ENCODE measurements at places on chromosomes 12 and 14.

DNA sequence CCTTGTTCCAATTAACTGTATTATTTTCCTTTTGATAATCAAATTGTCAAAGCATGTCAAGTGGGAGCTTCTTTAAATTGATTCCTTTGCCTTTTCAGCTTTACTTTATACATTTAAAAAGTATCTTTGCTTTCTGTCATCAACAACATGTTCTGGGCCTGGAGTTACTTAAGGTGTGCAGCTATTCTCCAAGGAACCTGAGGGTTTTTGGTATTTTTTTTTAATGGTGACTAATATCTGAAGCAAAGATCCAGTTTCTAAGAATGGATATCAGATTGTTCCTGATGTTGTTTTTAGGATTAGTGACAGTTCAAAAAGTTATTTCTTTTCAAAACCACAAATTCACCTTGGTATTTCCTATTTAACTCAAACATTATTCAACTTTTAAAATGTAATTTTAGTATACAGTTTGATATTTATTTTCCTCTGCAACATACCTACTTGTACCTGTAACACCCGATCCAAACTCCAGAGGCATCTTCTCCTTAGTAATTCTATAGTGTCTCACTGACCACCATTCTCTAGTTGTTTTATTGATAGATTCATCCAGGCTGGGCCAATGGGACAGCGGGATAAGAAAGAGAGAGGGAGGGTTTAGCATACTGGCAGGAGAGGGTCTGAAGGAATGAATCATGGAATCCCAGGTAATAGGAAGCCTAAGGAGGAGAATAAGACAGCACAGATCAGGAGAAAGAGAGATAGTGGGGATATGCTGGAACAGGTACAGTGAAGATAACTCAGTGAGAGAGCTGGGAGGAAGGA lies 3.1 kb downstream of the CBLN3 start:
- no peak for DNase-seq

GRCh38 chr14:89283327-89284060 lies 133.5 kb downstream of the FOXN3 start:
- no peak for DNase-seq

GRCh38 chr12:113348849-113349536 lies 9.4 kb upstream of the PLBD2 start:
- no peak for DNase-seq

DNA sequence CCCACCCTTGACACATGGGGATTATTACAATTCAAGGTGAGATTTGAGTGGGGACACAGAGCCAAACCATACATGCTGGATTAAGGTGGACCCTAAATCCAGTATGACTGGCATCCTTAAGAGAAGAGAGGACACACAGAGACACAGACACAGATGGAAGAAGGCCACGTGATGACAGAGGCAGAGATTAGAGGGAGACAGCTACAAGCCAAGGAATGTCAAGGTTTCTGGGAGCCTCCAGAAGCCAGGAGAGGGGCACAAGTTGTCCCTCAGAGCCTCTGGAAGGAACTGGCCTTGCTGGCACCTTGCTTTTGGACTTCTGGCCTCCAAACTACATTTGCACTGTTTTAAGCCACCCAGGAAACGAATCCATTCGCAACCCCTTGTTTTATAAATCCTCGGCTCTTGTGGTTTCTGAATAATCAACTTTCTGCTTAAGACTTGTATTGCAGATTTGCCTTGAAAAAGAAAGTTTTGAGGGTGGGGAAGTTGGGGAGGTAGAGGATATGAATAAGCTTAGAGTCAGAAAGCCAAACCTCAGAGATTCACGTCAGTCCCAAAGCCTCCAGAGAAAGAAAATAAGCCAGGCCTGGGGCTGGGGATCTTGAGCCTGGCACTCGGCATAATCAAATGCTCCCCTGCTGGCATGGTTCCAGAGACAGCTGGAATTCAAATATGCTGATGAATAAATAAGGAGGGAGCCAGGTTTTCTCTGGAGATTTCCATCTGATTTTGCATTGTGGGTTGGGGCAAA lies 224.2 kb upstream of the PWP1 start:
- no peak for DNase-seq

DNA sequence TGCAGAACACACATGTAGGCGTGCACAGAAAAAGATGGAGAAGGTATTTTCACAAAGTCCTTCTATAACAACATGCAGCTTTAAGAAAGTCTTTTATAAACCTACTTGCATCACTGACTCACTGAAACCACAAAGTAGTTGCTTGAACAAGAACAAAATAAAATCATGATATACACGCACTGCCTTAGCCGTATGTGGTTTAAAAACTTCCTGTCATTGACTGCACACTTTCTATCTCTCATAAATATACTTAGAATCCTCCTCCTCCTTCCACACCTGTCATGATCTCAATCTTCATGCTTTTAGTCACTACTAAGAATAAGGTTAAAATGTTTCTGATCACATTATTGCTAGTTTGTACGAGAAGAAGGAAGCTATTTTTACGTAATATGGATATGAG lies 31.8 kb upstream of the RAD51AP1 start:
- no peak for DNase-seq

DNA sequence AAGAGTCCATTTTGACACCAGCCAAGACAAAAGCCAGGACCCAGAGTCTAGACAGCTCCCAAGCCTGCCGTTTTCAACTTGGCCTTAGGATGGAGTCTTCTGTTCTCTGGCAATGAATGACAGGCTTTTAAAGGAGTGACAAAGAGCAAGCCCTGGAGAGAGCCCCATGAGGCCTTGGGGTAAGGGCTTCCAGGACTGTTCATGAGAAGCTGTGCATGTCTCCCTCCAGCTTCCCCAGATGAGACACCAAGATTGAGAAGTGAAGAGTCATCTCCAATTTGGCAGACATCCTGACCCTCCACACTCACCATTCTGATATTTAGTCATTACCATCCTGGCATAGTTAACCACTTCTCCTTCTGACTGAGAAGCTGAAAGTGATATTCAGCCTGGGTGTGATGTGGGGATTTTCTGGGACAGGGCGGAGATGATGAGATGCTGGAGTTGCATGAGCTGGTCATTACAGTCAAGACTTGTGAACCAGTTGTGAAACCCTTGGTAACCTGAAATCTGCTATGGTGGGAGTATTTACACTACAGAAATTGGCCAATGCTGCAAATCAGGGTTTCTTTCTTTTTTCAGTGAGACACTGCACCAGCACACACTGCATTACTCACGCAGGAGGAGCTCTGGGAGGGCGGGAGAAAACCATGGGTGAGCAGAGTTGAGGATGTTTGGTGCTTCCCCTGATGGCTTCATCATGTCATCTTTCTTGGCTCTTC lies 77.8 kb downstream of the VCPKMT start:
- peak; percentile 51 for DNase-seq

DNA sequence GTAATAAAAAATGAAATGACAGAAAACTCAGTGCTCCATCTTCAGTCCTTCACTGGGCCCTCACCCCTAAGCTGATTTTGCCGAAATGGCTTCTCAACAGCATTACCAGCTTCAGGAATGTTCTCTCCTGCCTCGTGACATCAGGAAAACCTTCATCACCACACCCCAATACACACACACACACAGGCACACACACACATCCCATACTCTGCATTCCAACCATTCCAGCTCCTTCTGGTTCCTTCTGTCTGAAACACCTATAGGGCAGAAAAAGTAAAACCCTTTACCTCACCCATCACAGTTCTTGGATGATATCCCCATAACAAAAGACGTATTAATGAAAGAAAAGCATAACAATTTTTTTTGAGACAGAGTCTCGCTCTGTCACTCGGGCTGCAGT lies 75.9 kb downstream of the CCDC60 start:
- DNase-seq, result peak; percentile 52

DNA sequence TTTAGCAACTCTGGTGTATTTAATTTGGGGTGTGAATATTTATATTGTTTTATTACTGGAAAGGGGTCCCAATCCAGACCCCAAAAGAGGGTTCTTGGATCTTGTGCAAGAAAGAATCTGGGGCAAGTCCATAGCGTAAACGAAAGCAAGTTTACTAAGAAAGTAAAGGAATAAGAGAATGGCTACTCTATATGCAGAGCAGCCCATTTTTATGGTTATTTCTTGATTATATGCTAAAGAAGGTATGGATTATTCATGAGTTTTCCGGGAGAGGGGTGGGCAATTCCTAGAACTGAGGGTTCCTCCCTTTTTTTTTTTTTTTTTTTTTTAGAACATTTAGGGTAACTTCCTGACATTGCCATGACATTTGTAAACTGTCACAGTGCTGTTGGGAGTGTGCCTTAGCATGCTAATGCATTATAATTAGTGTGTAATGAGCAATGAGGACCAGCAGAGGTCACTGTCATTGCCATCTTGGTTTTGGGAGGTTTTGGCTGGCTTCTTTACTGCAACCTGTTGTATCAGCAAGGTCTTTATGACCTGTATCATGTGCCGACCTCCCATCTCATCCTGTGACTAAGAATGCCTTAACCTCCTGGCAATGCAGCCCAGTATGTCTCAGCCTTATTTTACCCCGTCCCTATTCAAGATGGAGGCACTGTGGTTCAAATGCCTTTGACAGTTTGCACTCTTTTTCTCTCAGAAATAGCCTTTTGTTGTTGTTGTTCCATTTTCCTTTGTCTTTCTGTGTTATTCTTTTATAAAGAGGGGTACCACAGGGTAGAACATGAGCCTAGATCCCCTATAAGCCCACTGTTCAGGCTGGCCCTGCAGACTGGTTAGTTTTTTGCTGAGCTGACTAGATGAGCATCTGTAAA lies 75.5 kb upstream of the DCD start:
- DNase-seq, result peak; percentile 32

GRCh38 chr14:80350707-80351106 lies 139.4 kb upstream of the DIO2 start:
- no peak for DNase-seq

GRCh38 chr12:50727466-50727865 lies 36.4 kb upstream of the ATF1 start:
- DNase-seq, result no peak

GRCh38 chr14:79602045-79602444 lies 609.3 kb downstream of the DIO2 start:
- DNase-seq, result no peak

DNA sequence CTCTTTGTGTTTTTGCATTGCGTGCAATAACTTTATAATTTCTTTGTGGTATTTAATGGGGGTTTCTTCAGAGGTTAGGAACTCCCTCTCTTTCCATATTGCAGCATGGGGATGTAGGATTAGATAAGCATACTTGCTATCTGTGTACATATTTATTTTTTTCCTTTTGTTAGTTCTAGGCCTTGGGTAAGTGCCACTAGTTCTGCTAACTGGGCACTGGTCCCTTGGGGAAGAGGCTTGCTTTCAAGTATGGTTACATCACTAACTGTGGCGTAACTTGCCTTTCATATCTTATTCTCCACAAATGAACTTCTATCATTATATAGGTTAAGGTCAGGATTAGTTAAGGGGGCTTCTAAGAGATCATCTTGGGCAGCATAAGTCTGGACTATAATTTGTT lies 31.5 kb upstream of the SLCO1B3 start:
- DNase-seq, result no peak

- no peak for DNase-seq
Measured at GRCh38 chr14:35551081-35551480, 17.1 kb downstream of the INSM2 start.

GRCh38 chr14:30648471-30648870 lies 26.4 kb downstream of the SCFD1 start:
- DNase-seq, result no peak

DNA sequence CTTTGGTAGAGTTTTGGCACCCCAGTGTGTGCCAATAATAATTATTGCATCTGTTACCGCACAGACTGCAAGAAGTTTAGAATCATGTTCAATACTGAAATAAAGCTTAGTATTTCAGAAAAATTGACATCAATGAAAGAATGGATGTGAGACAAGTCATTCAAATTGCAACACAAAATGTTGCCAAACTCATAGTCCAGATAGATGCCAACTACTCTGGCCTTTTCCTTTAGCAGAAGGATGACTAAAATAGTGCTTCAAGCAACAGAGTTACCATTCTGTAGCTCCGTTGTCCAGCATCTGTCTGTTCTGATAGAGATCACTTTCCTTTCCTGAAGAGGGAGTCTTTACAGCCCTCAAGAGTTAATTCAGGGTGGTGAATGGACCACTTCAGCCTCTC lies 77.5 kb downstream of the LIN7A start:
- DNase-seq, result no peak

- no peak for DNase-seq
Measured at GRCh38 chr14:34059037-34059924, 108.4 kb upstream of the EGLN3 start.

DNA sequence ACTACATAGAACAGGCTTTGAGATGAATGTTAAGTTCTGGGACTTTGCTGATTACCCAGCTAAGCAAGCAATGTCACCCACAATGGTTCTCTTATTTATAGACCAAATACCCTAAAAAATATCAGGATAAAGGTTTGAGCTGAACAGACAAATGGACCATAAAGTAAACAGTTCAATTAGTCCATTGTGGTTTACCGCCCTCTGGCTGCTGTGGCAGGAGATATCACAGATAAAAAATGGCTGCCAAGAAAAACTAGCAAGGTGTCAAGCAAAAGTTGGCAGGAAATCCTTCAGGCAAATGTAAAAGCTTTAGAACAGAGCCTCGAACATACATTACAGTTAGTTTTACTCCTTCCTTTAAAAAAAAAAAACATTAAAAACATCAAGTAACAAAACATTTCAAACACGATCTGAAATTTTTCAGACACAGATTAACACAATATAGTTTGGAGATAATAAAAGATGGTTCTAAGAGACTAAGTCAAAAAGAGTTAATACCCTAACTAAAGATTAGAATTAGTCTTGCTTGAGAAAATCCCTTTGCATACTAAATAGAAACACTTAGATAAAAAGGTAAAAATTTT lies 41.3 kb downstream of the MED13L start:
- DNase-seq, result no peak

GRCh38 chr14:87896393-87897380 lies 96.3 kb downstream of the GALC start:
- no peak for DNase-seq

GRCh38 chr12:109654357-109654756 lies 59.3 kb upstream of the FAM222A start:
- DNase-seq, result no peak

GRCh38 chr12:67433385-67434175 lies 164.4 kb downstream of the CAND1 start:
- DNase-seq, result no peak
